CD4-positive, alpha-beta memory T cell (primary cell): ENCODE measurements at places on chromosomes 5 and 9. TPM values are rescaled to one million over a fixed set of nuclear protein-coding genes. Genes with fewer than 3 reads are reported as not detected.

GRCh38 chr9:135978642-135979546, 17.7 kb upstream of the UBAC1 start:
- peak; percentile 81 for DNase-seq
- H3K36me3 ChIP-seq: no peaks in the 10 kb centered on the region
- peaks cover 19% of the 10 kb centered on the region for H3K4me1 ChIP-seq
- no peaks in the 10 kb centered on the region for H3K27me3 ChIP-seq

- no peaks in the 10 kb centered on the region for H3K36me3 ChIP-seq
- no peaks in the 10 kb centered on the region for H3K27me3 ChIP-seq
- H3K4me3 ChIP-seq: no peak overlapping the region
- H3K27ac ChIP-seq: no peak overlapping the region
- DNase-seq: no peak
- H3K4me1 ChIP-seq: no peaks in the 10 kb centered on the region
Observed at GRCh38 chr5:60835554-60835953, 8.5 kb downstream of the ELOVL7 start.

GRCh38 chr9:128211186-128211980, 8.2 kb downstream of the DNM1 start:
- H3K36me3 ChIP-seq: no peaks in the 10 kb centered on the region
- H3K4me1 ChIP-seq: no peaks in the 10 kb centered on the region
- no peaks in the 10 kb centered on the region for H3K27me3 ChIP-seq
- H3K27ac ChIP-seq: no peak overlapping the region
- H3K4me3 ChIP-seq: no peak overlapping the region

DNA sequence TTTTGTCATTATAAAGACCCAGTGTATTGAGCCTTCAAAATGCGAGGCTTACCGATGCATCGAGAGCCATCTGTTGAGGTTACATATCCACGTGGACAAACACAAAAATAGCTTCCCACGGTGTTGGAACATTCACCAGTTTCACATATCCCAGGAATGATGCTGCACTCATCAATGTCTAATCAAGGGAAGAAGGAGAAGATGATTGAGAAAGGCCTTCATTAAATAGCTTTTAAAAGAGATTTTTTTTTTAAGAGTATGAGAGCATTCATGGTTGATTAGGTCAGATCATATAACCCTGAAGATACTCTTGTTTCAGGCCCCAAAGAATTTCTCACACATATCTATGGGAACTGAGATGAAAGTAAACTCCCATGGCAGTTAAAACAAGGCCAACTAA, 129.4 kb downstream of the FBN2 start:
- no peak overlapping the region for H3K27ac ChIP-seq
- H3K4me3 ChIP-seq: no peak overlapping the region
- no peaks in the 10 kb centered on the region for H3K4me1 ChIP-seq

- no peak overlapping the region for H3K27ac ChIP-seq
- DNase-seq: no peak
- H3K36me3 ChIP-seq: no peaks in the 10 kb centered on the region
- H3K4me3 ChIP-seq: no peak overlapping the region
Observed at GRCh38 chr9:16003785-16004184, 450.9 kb downstream of the CCDC171 start.

- H3K4me3 ChIP-seq: no peak overlapping the region
- no peaks in the 10 kb centered on the region for H3K4me1 ChIP-seq
- H3K27ac ChIP-seq: no peak overlapping the region
- peak; percentile 31 for DNase-seq
- H3K27me3 ChIP-seq: no peaks in the 10 kb centered on the region
Observed at GRCh38 chr9:38160613-38161215, 91.7 kb upstream of the SHB start.

DNA sequence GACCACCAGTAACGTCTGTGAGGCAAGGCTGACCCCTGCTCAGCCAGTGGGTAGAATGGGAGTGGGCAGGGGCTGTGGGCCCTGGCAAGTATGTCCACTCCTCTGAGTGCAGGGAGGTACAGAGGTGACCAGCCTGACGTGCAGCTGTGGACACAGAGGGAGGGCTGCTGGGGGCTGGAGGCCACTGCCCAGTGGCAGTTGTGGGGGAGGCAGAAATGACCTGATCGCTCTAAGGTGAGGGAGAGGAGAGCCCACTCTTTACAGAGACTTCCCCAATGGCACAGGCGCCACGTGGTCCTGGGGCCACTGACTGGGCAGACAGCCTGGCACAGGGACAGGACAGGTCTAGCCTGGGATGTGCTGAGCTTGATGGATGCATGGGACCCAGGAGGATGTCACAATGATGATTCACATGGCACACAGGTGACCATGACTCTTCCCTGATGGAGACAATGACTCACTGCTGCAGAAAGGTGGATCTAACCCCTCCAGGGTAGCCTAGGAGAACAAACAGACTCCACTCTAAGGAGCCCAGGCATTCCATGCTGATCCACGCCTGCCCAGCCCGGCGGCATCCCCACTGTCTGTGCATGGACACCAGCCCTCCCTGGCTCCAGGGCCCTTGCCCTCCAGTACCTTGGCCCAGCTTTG, 7.7 kb downstream of the LPCAT1 start:
- no peak for DNase-seq
- no peaks in the 10 kb centered on the region for H3K27me3 ChIP-seq
- no peak overlapping the region for H3K27ac ChIP-seq

DNA sequence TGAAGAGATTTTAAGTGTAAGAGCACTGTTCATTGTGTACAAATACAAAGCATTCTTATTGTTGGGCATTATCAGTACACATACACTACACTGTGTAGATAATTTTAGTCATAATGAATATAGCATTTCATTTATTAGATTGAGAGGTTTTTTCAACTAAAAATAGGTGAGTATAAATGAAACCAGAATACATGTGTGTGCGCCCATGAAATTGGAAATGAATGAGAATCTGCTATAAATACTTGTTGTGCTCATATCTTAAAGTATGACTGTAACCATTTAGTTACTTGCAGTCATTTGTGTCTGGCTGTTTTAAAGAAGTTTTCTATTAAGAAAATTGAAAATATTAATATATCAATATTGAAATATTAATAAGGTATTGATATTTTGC, 189.0 kb upstream of the MEF2C start:
- no peak for DNase-seq
- H3K27ac ChIP-seq: no peak overlapping the region
- no peak overlapping the region for H3K4me3 ChIP-seq

GRCh38 chr9:71908825-71909224, 2.2 kb downstream of the ABHD17B start:
- no peak for DNase-seq
- H3K4me1 ChIP-seq: peaks cover 47% of the 10 kb centered on the region
- H3K36me3 ChIP-seq: no peaks in the 10 kb centered on the region
- no peak overlapping the region for H3K4me3 ChIP-seq
- H3K27me3 ChIP-seq: no peaks in the 10 kb centered on the region
- H3K27ac ChIP-seq: no peak overlapping the region

GRCh38 chr5:107282061-107282460, 388.7 kb downstream of the EFNA5 start:
- no peaks in the 10 kb centered on the region for H3K36me3 ChIP-seq
- no peak overlapping the region for H3K4me3 ChIP-seq
- no peak overlapping the region for H3K27ac ChIP-seq
- no peaks in the 10 kb centered on the region for H3K27me3 ChIP-seq

DNA sequence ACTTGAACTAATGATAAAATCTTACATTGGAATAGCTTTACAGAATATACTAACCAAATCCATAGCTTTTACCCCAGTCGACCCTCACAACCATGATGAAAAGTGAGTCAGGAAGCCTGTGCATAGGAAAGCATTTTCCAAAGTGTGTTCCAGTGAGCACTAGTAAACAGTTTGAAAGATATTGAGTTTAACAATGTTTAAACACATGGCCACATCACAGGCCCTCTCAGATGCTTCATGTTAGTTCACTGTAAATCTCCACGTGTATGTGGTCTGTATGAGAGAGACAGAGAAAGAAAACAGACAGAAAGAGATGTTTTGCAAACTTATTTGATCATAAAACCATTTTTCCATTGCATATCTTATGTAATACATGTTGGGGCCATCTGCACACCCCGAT, 27.0 kb downstream of the PRUNE2 start:
- no peak for DNase-seq
- no peak overlapping the region for H3K4me3 ChIP-seq
- no peaks in the 10 kb centered on the region for H3K27me3 ChIP-seq
- H3K36me3 ChIP-seq: no peaks in the 10 kb centered on the region

- no peaks in the 10 kb centered on the region for H3K27me3 ChIP-seq
- H3K27ac ChIP-seq: no peak overlapping the region
Observed at GRCh38 chr5:675111-675870, 17.9 kb downstream of the TPPP start.

DNA sequence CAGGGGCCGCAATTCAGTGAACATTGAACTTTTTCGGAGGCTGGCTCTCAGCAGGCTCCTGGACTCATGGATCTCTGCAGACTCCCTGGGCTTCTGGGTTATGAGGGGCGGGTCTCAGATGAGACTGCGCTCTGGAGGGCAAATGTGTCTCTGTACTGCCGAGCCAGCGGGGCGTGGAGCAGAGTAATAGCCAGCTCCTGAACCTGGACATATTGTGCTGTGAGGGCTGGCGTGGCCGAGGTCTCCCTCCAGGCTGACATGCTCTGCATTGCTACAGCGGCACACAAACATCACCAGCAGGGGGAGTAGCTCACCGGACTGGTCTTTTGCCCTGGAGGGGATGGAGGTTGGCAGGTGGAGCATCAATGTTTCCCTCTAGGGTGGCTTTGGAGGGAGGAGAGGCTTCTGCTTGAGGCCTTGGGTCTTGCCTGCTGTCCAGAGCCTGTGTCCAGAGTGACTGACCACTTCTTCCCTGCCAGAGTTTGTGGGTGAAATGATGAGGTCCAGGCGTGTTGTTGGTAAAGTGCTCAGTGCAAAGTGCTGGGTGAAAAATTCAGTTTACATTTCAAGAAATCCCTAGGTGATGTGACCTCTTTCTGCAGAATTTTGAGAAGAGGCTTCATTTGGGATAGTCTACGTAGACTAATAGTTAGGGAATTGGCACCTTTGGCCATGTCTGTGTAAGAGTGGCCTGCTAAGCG, 10.9 kb upstream of the GADD45G start:
- peak; percentile 50 for DNase-seq
- no peaks in the 10 kb centered on the region for H3K4me1 ChIP-seq
- H3K27me3 ChIP-seq: no peaks in the 10 kb centered on the region
- no peaks in the 10 kb centered on the region for H3K36me3 ChIP-seq

- H3K27me3 ChIP-seq: no peaks in the 10 kb centered on the region
- H3K36me3 ChIP-seq: no peaks in the 10 kb centered on the region
- no peaks in the 10 kb centered on the region for H3K4me1 ChIP-seq
- no peak for DNase-seq
- no peak overlapping the region for H3K27ac ChIP-seq
Observed at GRCh38 chr5:80608731-80609130, 38.7 kb upstream of the ANKRD34B start.

- H3K27me3 ChIP-seq: no peaks in the 10 kb centered on the region
- H3K36me3 ChIP-seq: no peaks in the 10 kb centered on the region
- no peak overlapping the region for H3K27ac ChIP-seq
- no peak for DNase-seq
- no peak overlapping the region for H3K4me3 ChIP-seq
- no peaks in the 10 kb centered on the region for H3K4me1 ChIP-seq
Observed at GRCh38 chr5:97986069-97986468, 787.4 kb upstream of the RGMB start.

DNA sequence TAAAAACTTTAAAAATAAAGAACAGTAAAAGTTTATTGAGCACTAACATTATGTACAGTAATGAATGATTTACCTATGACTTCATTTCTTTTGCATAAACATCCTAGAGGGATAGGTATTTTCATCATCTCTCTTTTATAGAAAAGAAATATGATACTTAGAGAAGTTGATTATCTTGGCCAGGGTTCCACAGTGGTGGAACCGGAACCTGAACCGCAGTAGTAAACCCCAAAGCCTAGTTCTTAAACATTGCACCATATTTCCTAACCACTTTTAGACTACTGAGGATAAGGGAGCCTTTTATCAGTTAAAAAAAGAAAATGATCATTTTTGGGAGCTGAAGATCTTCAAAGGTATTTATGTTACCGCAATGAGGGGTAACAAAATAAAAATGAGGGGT, 205.7 kb upstream of the SGCD start:
- no peaks in the 10 kb centered on the region for H3K4me1 ChIP-seq
- no peak overlapping the region for H3K27ac ChIP-seq
- no peak overlapping the region for H3K4me3 ChIP-seq
- no peaks in the 10 kb centered on the region for H3K36me3 ChIP-seq
- H3K27me3 ChIP-seq: no peaks in the 10 kb centered on the region
- DNase-seq: no peak

GRCh38 chr5:58922461-58923171, 339.7 kb downstream of the RAB3C start:
- no peaks in the 10 kb centered on the region for H3K36me3 ChIP-seq
- H3K4me1 ChIP-seq: no peaks in the 10 kb centered on the region
- no peak overlapping the region for H3K4me3 ChIP-seq
- H3K27ac ChIP-seq: no peak overlapping the region

- no peaks in the 10 kb centered on the region for H3K27me3 ChIP-seq
- H3K4me1 ChIP-seq: peaks cover 12% of the 10 kb centered on the region
- DNase-seq: no peak
- no peak overlapping the region for H3K4me3 ChIP-seq
- peaks cover 3% of the 10 kb centered on the region for H3K36me3 ChIP-seq
Observed at GRCh38 chr9:36163049-36163785, 6.0 kb upstream of the CCIN start.

- H3K27me3 ChIP-seq: no peaks in the 10 kb centered on the region
- no peaks in the 10 kb centered on the region for H3K36me3 ChIP-seq
- no peak overlapping the region for H3K27ac ChIP-seq
- no peak for DNase-seq
- H3K4me3 ChIP-seq: no peak overlapping the region
Observed at GRCh38 chr5:94849324-94849723, 230.9 kb downstream of the SLF1 start.

- H3K27ac ChIP-seq: no peak overlapping the region
- H3K4me3 ChIP-seq: no peak overlapping the region
- no peaks in the 10 kb centered on the region for H3K36me3 ChIP-seq
- DNase-seq: no peak
Observed at GRCh38 chr9:119792242-119792641, 423.0 kb upstream of the BRINP1 start.

The ROR2 gene
- total RNA-seq: 0.29 TPM

The FAM78A gene
- 93.5 TPM for total RNA-seq

The DMRT3 gene
- not detected for total RNA-seq

The NIPAL4 gene
- total RNA-seq: not detected

The CFAP157 gene
- 0.25 TPM for total RNA-seq

The C9orf40 gene
- 7.4 TPM for total RNA-seq

The GLRA1 gene
- total RNA-seq: not detected

The CD180 gene
- 0.50 TPM for total RNA-seq

The TBC1D9B gene
- total RNA-seq: 85.0 TPM

The LMX1B gene
- total RNA-seq: not detected

The ADCY2 gene
- not detected for total RNA-seq

The UQCRQ gene
- 124 TPM for total RNA-seq

The FNIP1 gene
- 35.9 TPM for total RNA-seq
